Panc1 (cell line): ENCODE measurements at places on chromosomes 12 and 14. TPM values are rescaled to one million over a fixed set of nuclear protein-coding genes. Genes with fewer than 3 reads are reported as not detected.

DNA sequence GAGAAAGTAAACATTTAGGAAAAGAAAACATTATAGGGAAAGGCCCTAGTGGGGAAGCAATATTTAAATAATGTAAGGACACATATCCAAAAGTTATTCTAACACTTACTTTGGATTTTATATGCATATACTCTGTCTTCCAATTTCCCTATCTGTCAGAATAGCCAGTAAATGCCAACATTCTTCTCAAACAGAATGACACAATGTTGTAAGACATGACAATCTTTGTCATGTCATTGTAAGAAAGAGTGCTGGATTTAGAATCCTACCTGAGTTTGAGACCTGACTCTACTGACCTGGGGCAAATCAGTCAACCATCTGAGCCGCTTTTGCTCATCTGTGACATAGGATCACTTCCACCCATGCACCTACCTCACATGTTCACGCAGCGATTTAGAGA, 198.3 kb downstream of the PHLDA1 start:
- H3K27me3 ChIP-seq: no peaks in the 10 kb centered on the region
- no peak for DNase-seq
- H3K27ac ChIP-seq: peak overlapping the region; percentile 76
- H3K4me3 ChIP-seq: no peak overlapping the region

DNA sequence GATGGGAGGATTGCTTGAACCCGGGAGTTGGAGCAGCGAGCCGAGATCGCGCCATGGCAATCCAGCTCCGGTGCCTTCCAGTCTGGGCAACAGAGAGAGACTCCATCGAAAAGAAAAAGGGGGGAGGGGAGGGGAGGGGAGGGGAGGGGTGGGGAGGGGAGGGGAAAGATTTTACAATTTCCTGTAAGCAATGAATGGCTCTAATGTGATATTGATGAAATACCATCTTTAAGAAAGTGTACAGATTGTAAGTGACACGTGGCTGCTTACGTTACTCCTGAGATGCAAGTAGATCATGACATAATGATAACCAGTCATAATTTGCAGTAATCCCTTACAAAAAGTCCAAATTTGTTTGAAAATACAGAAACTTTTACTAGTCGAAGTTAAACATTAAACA, 1.4 kb downstream of the SLC25A21 start:
- no peaks in the 10 kb centered on the region for H3K27me3 ChIP-seq
- no peak for DNase-seq
- no peak overlapping the region for H3K4me3 ChIP-seq
- H3K36me3 ChIP-seq: peaks cover 6% of the 10 kb centered on the region; the same call in 1 of the 2 replicates
- no peak overlapping the region for H3K27ac ChIP-seq
- H3K4me1 ChIP-seq: no peaks in the 10 kb centered on the region; the same call in none of the 2 replicates

GRCh38 chr14:61520576-61520975, 174.7 kb upstream of the HIF1A start:
- no peaks in the 10 kb centered on the region for H3K27me3 ChIP-seq
- no peak for DNase-seq
- no peaks in the 10 kb centered on the region for H3K36me3 ChIP-seq
- no peak overlapping the region for H3K27ac ChIP-seq
- no peaks in the 10 kb centered on the region for H3K4me1 ChIP-seq

Gene SYNDIG1L
- total RNA-seq: not detected

DNA sequence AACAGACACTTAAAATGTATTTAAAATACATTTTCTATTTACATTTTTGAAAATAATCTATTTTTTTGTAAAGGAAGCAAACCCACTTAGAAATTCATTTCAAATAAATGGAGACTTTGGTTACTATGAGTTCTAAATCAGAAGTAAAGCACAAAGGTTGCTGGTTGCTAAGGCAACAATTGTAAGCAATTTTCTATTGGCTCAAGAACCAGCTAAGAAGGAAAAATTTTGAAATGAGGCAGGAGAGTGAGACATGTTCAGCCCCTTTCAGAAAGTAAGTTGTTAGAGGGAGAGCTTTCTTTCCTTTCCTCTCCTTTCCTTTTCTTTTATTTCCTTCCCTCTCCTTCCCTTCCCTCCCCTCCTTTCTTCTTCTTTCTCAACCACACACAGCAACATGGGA, 80.7 kb downstream of the PRMT8 start:
- no peaks in the 10 kb centered on the region; the same call in 1 of the 2 replicates for H3K27me3 ChIP-seq
- no peak for DNase-seq
- H3K4me3 ChIP-seq: no peak overlapping the region
- H3K27ac ChIP-seq: no peak overlapping the region

DNA sequence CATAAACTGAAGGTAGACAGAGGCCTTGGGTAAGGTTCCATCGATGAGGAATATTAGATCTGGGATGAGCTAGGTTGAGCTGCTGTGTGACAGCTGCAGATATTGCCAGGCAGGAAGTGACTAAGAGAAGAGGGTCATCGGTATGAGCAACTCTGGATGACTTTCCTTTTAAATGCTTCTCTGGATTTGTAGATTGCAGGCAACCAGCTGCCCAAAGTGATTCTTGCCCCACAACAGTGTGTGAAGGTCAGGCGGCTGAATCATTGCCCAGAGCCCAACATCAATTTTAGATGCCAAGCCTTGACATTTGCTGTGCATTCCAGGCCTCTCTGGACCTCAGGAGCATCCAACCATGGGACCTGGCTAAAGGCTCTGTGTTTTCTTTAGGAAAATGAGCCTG, 255.9 kb downstream of the DPF3 start:
- no peak overlapping the region for H3K27ac ChIP-seq
- H3K27me3 ChIP-seq: no peaks in the 10 kb centered on the region; the same call in 1 of the 2 replicates
- H3K4me3 ChIP-seq: no peak overlapping the region
- no peaks in the 10 kb centered on the region for H3K36me3 ChIP-seq
- no peaks in the 10 kb centered on the region for H3K4me1 ChIP-seq

Gene SCARB1
- 359 TPM for total RNA-seq

Gene WDHD1
- 21.7 TPM for total RNA-seq

DNA sequence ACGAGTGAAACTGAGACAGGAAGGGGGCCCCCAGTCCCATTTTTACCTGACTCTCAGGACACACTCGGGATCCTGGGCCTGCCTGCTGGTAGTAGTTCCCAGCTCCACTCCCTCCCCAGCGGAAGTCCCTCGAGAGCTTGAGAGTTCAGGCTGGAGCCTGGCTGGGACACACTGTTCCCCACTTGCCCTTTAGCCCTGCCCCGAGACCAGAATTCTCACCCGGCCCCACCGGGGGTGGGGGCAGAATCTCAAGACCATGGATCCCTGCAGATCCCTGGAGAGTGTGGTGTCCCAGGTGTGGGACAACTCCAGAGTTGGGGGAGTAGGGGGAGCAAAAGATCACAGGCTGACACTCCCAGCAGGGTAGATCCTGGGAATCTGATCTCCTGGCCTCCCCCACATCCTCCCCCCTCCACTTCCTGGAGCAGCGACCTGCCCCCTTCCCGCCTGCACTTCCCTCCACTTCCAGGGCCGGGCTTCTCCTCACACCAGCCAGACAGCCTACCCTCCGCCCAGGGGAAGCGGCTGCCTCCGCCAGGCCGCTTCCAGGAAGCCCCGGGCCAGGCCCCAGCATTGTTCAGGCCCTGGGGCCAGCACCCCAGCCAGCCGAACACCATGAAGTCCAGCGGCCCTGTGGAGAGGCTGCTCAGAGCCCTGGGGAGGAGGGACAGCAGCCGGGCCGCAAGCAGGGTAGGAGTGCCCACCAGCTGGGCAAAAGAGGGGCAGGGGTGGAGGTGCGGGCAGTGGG, at the start of gene TNS2:
Gene TNS2, plus strand, starts transcription at position 495 of the 748 bp plus-strand sequence. Its CDS starts 121 bp downstream, at position 616.
- no peaks in the 10 kb centered on the region for H3K36me3 ChIP-seq
- peaks cover 80% of the 10 kb centered on the region for H3K4me1 ChIP-seq
- H3K27me3 ChIP-seq: no peaks in the 10 kb centered on the region
- peak within 1 kb of the TSS; percentile 38 for H3K4me3 ChIP-seq

Gene CLEC4E
- not detected for total RNA-seq

GRCh38 chr12:7107636-7108002, 1.4 kb downstream of the C1RL start:
- H3K4me1 ChIP-seq: peaks cover 5% of the 10 kb centered on the region; the same call in 1 of the 2 replicates
- peak overlapping the region; percentile 75 for H3K4me3 ChIP-seq
- DNase-seq: no peak
- no peaks in the 10 kb centered on the region for H3K27me3 ChIP-seq
- H3K36me3 ChIP-seq: no peaks in the 10 kb centered on the region; the same call in 1 of the 2 replicates

- no peak for DNase-seq
- no peaks in the 10 kb centered on the region for H3K27me3 ChIP-seq
- H3K4me1 ChIP-seq: no peaks in the 10 kb centered on the region
- H3K27ac ChIP-seq: no peak overlapping the region
These were observed 95.7 kb downstream of the PDE3A start for GRCh38 chr12:20463913-20464524.

- no peak overlapping the region for H3K4me3 ChIP-seq
- no peaks in the 10 kb centered on the region for H3K27me3 ChIP-seq
- H3K36me3 ChIP-seq: no peaks in the 10 kb centered on the region
- no peak overlapping the region for H3K27ac ChIP-seq
These were observed 161.1 kb upstream of the PLEKHG7 start for GRCh38 chr12:92541731-92542130.

GRCh38 chr12:121799156-121799841, 4.5 kb upstream of the SETD1B start:
- no peaks in the 10 kb centered on the region; the same call in 1 of the 2 replicates for H3K36me3 ChIP-seq
- no peak for DNase-seq
- H3K4me3 ChIP-seq: peak overlapping the region; percentile 51
- peaks cover 48% of the 10 kb centered on the region for H3K4me1 ChIP-seq

Gene RAB21
- total RNA-seq: 57.2 TPM

- peak overlapping the region; percentile 81 for H3K4me3 ChIP-seq
- H3K4me1 ChIP-seq: no peaks in the 10 kb centered on the region; the same call in none of the 2 replicates
- no peaks in the 10 kb centered on the region for H3K36me3 ChIP-seq
- peak; percentile 52 for DNase-seq
These were observed 4.5 kb upstream of the RNASE4 start for GRCh38 chr14:20679907-20680306.

- no peak for DNase-seq
- H3K4me1 ChIP-seq: no peaks in the 10 kb centered on the region
- no peaks in the 10 kb centered on the region for H3K27me3 ChIP-seq
- H3K36me3 ChIP-seq: no peaks in the 10 kb centered on the region
- no peak overlapping the region for H3K4me3 ChIP-seq
These were observed 1098.2 kb upstream of the USP15 start for GRCh38 chr12:61161961-61162360.

GRCh38 chr14:105119408-105120025, 49.1 kb downstream of the JAG2 start:
- H3K27me3 ChIP-seq: no peaks in the 10 kb centered on the region
- no peaks in the 10 kb centered on the region for H3K4me1 ChIP-seq
- no peak overlapping the region for H3K27ac ChIP-seq
- H3K4me3 ChIP-seq: no peak overlapping the region
- no peak for DNase-seq

Gene CD163L1
- not detected for total RNA-seq
